T-helper 17 cell (primary cell): ENCODE measurements at places on chromosomes 1 and 21. TPM values are rescaled to one million over a fixed set of nuclear protein-coding genes. Genes with fewer than 3 reads are reported as not detected.
A peak's percentile ranks its signal among the peaks of the same experiment; 100 is the strongest.

DNA sequence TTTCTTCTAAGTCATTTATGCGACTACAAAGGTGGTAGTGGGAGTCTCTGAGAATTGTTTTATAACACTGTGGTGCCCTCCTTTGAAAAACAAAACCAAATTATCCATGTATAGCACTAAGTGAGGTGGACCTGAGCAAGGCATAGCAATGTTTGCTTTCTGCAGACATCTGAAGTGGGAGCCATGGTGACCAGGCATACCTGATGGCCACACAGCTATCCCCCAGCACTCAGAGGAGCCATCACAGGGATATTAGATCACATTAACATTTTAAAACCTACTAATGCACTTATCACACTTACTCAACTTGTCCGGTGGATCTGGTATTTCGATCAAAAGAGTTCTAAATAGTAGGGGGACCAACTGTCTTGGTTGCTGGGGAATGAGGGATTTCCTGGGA, 24.8 kb upstream of the AVPR1B start:
- H3K4me1 ChIP-seq, result peaks cover 2% of the 10 kb centered on the region
- no peak overlapping the region for H3K4me3 ChIP-seq
- peaks cover 84% of the 10 kb centered on the region for H3K27me3 ChIP-seq
- no peak overlapping the region for H3K27ac ChIP-seq

- peaks cover 27% of the 10 kb centered on the region for H3K4me1 ChIP-seq
- no peak overlapping the region for H3K4me3 ChIP-seq
- no peak for DNase-seq
- no peaks in the 10 kb centered on the region for H3K27me3 ChIP-seq
- H3K27ac ChIP-seq, result peak overlapping the region; percentile 81
These were observed 6.3 kb upstream of the LYST start for GRCh38 chr1:235873045-235873444.

GRCh38 chr1:180237869-180238476, 7.9 kb downstream of the LHX4 start:
- H3K27ac ChIP-seq, result no peak overlapping the region
- peaks cover 100% of the 10 kb centered on the region for H3K27me3 ChIP-seq
- no peaks in the 10 kb centered on the region for H3K36me3 ChIP-seq
- no peak overlapping the region for H3K4me3 ChIP-seq
- H3K4me1 ChIP-seq, result peaks cover 13% of the 10 kb centered on the region
- DNase-seq, result no peak

- H3K27me3 ChIP-seq, result peaks cover 51% of the 10 kb centered on the region
- no peaks in the 10 kb centered on the region for H3K4me1 ChIP-seq
- DNase-seq, result no peak
These were observed at the start of gene LRRC38 for GRCh38 chr1:13513895-13514546. Gene LRRC38, minus strand, starts transcription at chr1:13514003. Its CDS starts 410 bp downstream, at chr1:13513593.

- no peak overlapping the region for H3K4me3 ChIP-seq
- H3K27me3 ChIP-seq, result peaks cover 6% of the 10 kb centered on the region
- H3K27ac ChIP-seq, result no peak overlapping the region
- H3K4me1 ChIP-seq, result peaks cover 2% of the 10 kb centered on the region
- DNase-seq, result no peak
These were observed 135.7 kb upstream of the RUNX3 start for GRCh38 chr1:25065795-25066238.

DNA sequence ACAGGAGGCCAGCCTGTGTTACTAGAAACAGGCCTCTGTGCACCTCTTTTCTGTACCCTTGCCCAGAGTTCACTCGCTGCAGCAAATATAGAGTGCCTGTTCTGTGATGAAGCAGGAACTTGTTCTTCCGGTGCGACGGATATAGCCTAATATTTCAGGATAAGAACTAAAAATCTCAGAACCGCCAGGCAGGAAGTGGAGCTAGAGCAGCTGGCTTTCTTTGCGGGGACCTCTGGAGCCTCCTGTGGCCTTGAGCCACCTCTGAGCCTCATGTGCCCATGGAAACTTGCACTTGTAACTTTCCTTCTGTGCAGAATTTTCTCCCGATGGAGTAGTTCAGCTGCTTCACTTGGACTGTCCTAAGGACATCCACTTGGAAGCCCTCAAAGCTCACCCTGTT, 44.5 kb upstream of the VAMP3 start:
- H3K4me3 ChIP-seq, result no peak overlapping the region
- H3K27me3 ChIP-seq, result peaks cover 13% of the 10 kb centered on the region
- H3K4me1 ChIP-seq, result peaks cover 20% of the 10 kb centered on the region

GRCh38 chr1:186802388-186802787, 26.4 kb upstream of the PLA2G4A start:
- DNase-seq, result no peak
- H3K4me1 ChIP-seq, result no peaks in the 10 kb centered on the region
- no peaks in the 10 kb centered on the region for H3K36me3 ChIP-seq
- H3K27me3 ChIP-seq, result no peaks in the 10 kb centered on the region
- no peak overlapping the region for H3K4me3 ChIP-seq

DNA sequence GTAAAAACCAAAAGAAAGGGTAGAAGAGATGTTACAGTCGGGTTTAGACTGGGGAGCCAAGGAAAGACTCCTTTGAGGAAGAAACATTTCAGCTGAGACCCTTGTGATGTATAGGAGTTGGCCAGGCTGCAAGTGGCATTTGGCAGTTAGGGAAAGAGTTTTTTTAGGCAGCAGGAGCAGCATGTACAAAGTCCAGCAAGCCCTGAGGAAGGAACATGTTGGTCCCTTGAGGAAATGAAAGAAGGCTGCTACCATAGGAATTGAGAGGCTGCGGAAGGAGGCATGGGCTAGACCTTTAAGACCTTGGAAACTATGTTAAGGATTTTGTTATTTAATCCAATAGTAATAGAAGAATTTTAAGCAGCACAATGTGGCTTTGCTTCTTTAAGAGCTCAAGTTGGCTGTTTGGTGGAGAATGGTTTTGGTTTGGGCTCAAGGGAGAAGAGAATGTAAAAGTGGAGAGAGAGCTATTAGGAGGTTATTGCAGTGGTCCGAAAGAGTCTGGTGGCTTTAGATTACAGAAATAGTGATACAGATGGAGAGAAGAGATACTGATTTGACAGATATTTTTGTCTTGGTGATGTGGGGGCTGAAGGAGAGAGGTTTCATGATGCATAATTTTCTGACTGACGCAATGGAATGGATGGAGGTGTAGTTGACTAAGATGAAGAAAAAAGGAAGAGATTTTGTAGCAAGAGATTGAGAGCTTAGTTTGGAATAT, 26.6 kb downstream of the SMAP2 start:
- peaks cover 2% of the 10 kb centered on the region for H3K36me3 ChIP-seq
- peak overlapping the region; percentile 79 for H3K27ac ChIP-seq
- H3K4me1 ChIP-seq, result peaks cover 59% of the 10 kb centered on the region

The AQP10 gene
- 0.42 TPM for total RNA-seq

DNA sequence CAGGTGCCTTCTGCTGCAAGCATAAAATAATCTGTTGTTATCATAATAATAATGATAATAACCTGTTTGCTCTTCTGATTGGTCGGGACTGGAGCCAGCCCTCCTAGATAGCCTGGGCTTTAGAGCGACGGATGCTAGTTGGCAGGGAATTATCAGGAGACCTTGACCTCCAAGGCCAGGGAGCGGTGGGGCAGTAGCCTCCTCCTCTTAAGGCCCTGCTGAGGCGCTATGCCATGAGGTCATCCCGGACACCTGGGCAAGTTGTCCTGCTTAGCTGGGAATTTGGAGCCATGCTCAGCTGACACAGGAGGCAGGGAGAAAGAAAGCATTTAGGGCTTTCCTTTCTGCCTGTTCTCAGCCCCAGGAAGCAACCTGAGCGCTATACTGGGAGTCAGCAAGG, 15.6 kb downstream of the C1orf115 start:
- no peak overlapping the region for H3K4me3 ChIP-seq
- no peak for DNase-seq
- H3K27me3 ChIP-seq, result peaks cover 25% of the 10 kb centered on the region
- peaks cover 10% of the 10 kb centered on the region for H3K4me1 ChIP-seq

The HAO2 gene
- not detected for total RNA-seq

GRCh38 chr1:14320518-14320917, 278.0 kb upstream of the KAZN start:
- no peak for DNase-seq
- H3K36me3 ChIP-seq, result no peaks in the 10 kb centered on the region
- H3K27me3 ChIP-seq, result peaks cover 8% of the 10 kb centered on the region
- no peak overlapping the region for H3K4me3 ChIP-seq
- H3K4me1 ChIP-seq, result no peaks in the 10 kb centered on the region

- H3K4me1 ChIP-seq, result no peaks in the 10 kb centered on the region
- H3K27me3 ChIP-seq, result peaks cover 30% of the 10 kb centered on the region
- no peak overlapping the region for H3K4me3 ChIP-seq
- H3K36me3 ChIP-seq, result no peaks in the 10 kb centered on the region
These were observed 7.2 kb upstream of the MT1HL1 start for GRCh38 chr1:237011432-237011831.

DNA sequence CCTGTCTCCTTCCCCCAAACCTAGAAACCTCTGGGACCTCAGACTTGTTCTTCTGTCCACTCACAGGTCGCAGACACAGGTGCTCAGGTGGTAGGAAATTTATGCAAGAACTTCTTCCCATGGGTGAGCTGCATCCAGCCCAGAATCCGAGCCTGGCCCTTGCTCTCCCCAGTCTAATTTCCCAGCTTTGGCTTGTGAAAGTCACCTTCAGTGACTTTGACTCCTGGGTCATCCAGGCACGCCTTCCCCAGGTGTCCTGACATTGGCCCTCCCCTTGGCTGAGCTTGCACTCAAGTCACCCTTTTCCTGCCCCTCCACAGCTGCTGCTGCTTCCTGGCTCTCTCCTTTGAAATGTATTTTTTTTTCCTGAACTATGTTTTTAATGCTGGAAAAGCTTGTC, 6.6 kb downstream of the IPO13 start:
- no peaks in the 10 kb centered on the region for H3K27me3 ChIP-seq
- peaks cover 10% of the 10 kb centered on the region for H3K36me3 ChIP-seq
- DNase-seq, result no peak
- H3K4me1 ChIP-seq, result peaks cover 27% of the 10 kb centered on the region
- no peak overlapping the region for H3K27ac ChIP-seq
